Stimulated activated CD4-positive, alpha-beta T cell treated with anti-CD3 and anti-CD28 coated beads, Interleukin-4, amount 100 ng/mL, for 1 hour (primary cell): ENCODE measurements at places on chromosomes 12 and 14.

DNA sequence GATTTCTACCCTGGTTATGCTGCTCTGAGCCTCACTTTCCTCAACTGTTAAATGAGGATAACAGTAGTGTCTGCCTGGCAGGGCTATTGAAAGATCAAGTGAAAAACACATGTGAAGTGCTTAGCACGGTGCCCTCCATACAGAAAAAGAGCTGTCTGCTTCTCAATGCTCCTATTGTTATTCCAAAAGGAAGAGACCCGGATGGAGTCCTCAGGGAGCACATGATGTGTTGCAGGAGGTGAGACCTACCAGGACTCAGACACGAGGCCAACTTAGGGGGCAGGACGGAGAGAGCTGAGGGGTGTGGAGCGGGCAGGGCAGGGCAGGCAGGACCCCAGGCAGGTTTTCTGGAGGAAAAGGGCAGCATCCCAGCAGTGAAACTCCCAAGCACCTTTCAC is 8.9 kb downstream of the FAIM2 start:
- no peak for DNase-seq

- no peak for DNase-seq
These were observed 18.1 kb upstream of the SSPN start for GRCh38 chr12:26177283-26177682.

DNA sequence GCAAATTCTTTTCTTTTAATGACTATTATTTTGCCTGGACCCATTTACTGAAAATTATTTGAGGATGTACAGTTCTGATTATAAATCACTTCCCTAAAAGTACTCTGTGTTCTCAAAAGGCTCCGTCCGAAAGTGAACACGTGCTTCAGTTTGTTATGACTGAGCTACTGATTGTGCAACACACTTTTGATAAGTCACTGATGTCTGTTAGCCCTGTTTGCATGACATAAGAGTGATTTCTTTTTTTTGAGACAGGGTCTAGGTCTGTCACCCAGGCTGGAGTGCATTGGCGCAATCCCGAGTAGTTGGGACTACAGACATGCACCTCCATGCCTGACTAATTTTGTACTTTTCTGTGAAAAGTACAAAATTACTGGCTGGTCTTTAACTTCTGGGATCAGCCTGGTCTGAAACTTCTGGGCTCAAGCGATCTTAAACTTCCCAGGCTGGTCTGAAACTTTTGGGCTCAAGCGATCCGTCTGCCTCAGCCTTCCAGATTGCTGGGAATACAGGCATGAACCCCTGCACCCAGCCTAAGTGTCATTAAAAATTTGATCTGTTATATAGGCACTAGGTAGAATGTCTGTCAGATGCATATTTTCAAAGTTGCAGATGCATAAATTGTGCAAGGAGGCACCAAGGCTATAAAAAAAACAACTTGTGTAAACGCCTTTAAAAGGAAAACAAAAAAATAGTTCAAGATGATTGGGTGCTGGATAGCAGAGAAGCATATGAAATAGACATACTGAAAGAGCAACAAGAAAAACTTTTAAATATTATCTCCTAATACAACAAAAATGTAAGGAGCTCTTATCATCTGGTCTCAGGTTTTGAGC is 111.5 kb downstream of the SRGAP1 start:
- no peak for DNase-seq

DNA sequence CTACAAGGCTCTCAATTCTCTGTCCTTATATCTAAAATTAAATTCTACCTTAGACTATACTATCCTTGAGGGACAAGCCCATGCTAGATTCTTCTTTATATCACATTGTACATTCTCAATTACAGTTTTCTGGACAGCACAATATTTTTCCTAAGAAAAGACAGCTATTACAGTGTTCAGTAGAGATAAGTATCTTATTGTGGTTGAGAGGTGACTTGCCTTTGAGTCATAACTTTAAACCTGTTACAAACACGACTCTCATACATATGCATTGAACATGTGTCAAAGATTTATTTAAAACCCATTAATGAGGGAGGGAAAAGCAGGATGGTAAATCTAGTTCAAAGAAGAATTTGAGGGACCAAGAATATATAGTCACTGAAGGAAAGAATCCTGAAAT is 61.1 kb downstream of the TPH2 start:
- no peak for DNase-seq

DNA sequence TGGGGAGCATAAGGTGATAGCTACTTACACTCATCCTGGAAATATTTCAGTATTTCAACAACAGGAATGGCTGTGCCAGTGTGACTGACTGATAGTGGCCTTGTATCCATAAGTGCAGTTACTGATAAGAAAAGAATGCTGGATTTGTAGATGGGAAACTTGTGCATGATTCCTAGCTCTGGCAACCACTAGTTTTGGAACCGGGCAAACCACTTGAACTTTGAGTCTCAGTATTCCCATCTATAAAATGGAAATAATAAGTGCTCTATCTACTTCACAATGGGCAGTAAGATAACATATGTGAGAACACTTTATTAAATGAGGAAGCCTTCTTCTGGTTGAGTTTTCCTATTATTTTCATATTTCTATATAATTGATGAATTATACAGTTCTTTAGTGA is 77.2 kb downstream of the TPH2 start:
- no peak for DNase-seq

DNA sequence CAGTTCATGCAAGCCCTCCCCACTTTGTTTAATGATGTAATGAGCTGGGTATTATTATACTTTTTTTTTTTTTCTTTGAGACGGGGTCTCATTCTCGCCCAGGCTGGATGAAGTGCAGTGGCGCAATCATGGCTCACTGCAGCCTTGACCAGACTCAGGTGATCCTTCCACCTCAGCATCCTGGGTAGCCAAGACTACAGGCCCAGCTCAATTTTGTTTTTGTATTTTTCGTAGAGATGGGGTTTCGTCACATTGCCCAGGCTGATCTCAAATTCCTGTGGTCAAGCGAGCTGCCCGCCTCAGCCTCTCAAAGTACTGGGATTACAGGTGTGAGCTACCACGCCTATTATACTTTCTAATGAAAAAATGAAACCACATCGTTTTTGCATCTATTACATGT is 4.5 kb upstream of the DCAF11 start:
- DNase-seq = no peak

- peak; percentile 87 for DNase-seq
These were observed at the start of gene RNU6-8 for GRCh38 chr14:32202998-32203882. Gene RNU6-8 (minus strand): TSS chr14:32203269.

GRCh38 chr14:97843066-97843465 is 1045.9 kb downstream of the VRK1 start:
- DNase-seq = no peak

DNA sequence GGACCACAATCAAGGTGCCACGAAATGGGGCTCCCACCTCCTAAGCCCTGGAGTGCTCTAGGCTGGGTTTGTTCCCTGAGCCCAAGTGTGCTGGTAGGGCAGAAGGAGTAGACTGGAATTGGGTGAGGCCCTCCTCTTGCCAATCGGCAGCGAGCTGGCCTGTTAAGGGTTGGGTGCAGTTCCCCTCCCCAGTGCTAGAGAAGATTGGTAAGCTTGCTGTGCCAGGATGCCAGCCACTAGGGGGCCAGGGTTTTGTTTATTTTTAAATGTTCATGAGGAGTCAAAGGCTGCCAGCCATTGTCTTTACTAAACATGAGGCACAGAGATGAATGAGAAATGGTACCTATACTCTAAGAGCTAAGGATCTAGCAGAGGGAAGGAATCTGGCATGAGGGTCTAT is 79.7 kb downstream of the SPTB start:
- DNase-seq = no peak

DNA sequence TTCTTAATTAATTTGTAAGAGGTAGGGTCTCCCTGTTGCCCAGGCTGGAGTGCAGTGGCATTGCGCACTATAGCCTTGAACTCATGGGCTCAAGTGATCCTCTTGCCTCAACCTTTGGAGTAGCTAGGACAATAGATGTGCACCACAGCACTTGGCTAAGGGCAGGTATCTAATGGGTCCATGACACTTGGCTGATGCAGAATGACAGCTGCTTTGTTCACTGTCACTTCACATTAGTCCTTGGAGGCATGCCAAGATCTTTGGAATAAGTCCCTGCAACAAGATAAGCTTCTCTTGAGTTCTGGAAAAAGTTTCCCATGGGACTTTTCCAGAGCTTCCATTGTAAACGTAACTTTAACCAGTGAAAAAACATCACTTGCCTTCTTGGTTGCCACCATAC is 23.4 kb downstream of the COQ6 start:
- DNase-seq = no peak

DNA sequence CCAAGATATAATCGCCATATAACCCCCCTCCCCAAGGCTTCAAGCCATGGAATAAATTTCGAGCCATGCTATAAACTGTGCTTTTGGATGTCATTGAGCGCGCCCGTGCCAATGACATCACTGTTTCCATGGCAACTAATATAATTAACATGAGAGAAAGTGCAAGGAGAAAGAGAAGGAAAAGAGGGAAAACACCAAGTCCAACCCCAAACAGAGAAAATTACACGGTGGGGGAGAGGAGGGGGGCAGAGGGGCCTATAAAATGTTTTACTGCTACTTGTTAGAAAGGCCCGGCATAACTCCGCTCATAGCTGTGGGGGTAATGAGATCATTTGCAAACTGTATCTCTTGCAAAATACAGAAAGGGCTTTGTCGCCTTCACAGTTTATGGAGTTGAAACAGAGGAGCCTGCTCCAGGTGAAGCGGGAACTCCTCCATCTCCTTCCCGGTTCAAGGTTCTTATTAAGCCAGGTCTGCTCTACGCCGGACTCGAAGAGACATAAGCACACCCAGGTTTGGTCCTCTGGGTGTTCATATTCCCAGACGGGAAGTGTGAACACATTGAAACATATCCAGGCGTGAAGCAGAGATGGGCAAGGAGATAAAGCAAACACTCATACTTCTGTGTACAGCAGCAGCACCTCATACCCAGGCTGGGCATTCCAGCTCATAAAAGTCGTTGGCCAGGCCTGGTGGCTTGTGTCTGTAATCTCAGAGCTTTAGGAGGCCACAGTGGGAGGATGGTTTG is 99.1 kb upstream of the MAP1LC3B2 start:
- DNase-seq = no peak

DNA sequence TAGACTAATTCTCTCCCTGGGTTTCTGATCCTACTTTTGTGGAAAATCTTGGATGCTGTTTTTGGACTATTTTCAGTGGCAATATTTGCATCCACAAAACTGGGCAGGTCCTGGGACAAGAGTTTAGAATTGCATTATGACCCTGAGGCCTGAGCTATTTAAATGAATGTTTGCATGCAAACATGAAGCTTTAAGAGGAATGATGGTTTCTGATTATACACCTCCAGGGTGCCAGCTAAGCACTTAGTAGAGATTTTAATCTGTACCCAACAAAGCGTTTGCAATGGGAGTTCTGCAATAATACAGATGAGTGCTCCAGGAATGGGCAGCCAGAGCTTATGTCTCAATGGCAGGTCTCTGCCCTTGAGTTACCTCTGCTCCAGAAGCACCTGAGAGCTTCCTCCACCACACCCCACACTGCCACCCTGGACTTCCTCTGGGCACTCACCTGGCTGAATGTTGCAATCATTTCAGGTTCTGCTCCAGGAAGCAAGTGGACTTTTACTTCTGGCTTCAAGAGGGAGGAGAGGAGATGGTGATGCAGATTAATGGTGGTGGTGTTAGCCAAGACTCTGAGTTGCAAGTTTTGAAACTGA is 6.0 kb upstream of the SPTLC2 start:
- no peak for DNase-seq

DNA sequence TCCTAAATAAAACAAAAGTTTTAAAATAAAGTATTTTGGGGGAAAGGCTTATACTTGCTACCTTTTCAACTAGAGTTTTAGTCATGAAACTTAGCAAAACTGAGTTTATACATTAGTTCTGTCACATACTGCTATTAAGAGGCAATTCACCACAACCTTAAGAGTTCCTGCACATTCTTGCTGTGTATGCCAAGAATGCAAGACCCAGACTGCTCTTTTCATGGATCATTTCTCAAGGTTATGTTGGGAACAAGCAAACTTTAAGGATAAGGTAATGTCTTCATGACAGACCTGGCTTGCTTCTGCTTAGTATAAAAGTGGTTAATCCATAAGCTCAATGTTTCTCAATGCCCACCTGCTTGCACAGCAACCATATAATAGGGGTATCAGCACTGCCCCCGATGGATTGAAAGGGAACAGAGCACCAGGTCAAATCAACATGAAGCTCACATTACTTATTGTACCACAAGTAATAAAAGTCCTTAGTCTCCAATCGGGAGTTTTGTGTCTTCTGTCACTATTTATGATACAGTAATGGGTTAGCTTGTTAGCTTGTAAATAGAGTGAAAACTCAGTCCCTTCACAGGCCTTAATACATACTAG is 67.6 kb downstream of the KIF21A start:
- DNase-seq = no peak

- DNase-seq = no peak
These were observed 628.9 kb upstream of the TBX3 start for GRCh38 chr12:115312901-115313300.

DNA sequence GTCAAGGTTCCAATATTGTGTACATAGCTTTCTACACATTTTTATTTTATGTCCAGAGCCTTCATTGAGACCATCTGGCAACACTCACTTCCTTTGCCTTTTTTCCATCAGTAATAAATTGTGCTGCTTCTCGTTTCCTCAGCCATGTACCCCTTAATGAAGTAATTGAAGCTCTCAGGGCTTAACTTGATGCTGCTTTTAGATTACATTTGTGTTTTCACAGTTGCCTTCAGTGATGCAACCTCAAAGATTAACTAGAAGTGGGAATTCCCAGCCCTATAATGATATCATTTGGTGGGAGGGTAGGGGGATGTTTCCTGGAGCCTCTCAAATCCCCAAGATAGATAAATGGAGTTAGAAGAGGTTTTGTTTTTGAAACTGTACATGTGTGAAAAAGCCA is 80.2 kb upstream of the KRR1 start:
- no peak for DNase-seq

DNA sequence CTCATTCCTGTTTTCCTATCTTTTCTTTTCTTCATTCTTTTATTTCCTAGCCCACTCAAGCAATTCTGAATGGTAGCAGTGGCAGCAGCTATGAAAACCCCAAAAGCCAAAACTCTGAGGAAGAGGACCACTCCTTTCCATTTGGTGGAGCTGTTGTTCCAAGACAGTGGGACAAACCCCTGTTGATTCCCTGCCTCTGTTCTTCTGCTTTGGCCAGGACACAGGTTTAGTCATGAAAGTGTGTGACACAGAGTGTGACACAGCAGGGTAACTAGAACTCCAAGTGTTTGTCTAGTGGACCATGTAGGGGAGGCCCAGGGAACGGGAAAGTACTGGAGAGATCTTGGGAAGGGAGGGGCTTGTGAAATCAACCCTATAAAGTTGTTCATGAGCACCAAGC is 71.1 kb downstream of the PTCSC3 start:
- no peak for DNase-seq

DNA sequence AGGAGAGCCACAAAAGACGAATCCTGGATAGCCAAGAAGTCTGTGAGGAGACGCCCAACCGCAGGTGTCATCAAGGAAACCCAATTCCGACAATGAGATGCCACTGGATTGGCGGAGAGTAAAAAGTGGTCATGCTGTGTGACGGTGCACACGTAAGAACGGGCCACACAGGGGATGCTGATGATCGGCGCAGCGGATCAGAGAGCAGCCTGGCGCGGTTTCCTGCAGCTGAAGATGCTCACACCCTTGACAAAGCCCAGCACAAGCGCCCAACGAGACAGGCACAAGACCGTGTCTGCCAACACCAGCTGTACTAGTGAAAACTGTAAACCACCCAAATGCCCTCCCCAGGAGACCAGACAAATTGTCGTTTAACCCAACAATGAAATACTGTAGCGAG is 55.8 kb downstream of the CCDC85C start:
- no peak for DNase-seq
